Activated effector memory CD4-positive, alpha-beta T cell treated with Interleukin-2 at 50 U/mL for 16 hours (primary cell): ENCODE measurements at places on chromosomes 2 and 18.

DNA sequence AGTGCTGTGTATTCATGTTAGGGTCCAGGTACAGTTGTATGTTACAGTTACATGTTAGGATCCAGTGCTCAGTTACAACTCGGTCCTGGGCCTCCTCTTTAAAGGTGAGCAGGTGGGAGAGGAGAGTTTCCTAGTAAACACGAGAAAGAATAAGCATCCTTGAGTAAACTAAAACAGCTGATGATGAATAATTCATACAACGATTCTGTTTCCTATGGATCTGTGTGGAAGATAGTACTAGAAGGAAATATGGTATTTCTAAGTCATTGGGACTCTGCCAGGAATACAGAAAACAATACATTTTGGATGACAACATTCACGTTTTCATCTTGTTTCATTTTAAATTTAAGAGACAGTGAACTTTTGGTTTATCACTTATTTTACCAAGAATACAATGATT is 29.5 kb downstream of the SNTG2 start:
- no peak for DNase-seq

DNA sequence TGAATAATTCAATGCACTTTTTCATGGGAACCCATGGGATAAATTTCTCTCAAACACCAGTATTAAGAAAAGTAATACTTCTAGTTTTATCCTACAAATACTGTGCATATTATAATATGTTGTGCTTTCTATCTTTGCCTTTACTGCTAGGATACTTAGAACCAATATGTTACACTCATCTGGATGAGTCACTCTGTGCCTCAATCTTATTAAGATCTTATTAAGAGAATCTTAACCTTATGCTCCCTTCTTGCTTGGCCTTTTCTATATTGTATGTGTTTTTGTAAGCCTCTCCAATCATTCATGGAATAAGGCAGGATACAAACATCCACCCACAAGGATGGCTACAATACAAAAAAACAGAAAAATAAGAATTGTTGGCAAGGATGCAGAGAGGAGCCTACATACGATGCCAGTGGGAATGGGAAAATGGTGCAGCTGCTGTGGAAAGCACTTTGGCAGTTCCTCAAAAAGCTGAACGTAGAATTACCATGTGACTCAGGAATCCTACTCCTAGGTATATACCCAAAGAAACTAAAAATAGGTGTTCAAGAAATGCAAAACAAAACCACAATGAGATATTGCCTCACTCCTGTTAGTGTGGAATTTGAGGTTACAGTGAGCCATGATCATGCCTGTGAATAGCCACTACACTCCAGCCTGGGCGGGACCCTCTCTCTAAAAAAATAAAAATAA is 10.7 kb upstream of the TWSG1 start:
- DNase-seq: no peak

DNA sequence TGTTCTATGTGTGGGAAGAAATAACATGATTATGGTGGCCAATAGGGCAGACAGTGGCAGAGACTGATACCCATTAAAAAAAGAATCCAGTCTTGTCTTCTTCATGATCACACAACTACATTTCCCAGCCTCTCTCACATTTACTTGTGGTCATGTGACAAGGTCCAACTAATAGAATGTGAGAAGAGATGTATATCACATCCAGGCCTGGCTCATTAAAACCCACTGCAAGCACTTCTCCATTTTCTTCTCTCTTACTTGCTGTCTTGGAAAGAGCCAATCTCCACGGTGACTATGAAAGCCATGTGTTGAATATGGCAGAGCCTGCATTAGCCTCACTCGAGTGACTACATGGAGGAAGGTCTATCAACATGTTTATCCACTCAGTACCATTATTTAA is 306.2 kb upstream of the ZEB2 start:
- DNase-seq: no peak

DNA sequence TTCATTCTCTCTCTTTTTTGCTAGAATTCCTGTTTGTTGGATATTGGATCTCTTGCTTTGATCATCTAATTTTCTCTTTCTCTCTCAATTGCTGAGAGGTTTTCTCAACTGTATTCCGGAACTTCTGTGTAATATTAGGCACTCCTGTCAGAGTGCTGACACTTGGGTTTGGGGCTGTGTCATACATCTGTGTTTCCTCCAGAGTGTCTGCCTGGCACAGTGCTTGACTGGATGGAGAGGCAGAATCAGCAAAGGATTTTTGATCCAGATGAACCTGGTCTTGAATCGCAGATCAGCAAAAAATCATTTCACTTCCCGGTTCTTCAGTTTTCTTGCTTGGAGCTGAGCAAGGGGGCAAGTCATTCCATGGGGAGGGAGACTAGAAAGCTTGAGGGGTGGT is 87.7 kb upstream of the CXCR4 start:
- DNase-seq: no peak

DNA sequence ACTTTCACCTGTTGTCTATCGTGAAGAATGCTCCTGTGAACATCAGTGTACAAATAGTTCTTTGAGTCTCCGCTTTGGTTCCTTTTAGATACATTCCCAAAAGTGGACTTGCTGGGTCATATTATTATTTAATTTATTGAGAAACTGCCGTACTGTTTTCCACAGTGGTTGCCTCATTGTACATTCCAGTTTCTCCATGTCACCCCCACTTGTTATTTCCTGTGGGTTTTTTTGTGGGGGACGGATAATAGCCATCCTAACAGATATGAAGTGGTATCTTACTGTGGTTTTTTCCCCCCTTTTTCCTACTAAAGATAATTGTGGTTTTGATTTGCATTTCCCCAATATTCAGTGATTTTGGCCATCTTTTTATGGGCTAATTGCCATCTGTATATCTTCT is 53.8 kb downstream of the SMCHD1 start:
- no peak for DNase-seq

- no peak for DNase-seq
These were observed 61.3 kb downstream of the ZBTB7C start for GRCh38 chr18:48347756-48348326.

- DNase-seq: no peak
These were observed 133.1 kb downstream of the NCKAP5 start for GRCh38 chr2:133434959-133435668.
